ENCODE measurements at places on chromosomes 6 and 20. TPM values are rescaled to one million over a fixed set of nuclear protein-coding genes. Genes with fewer than 3 reads are reported as not detected.

PBOV1 gene
- not detected for total RNA-seq

RCAN2 gene
- total RNA-seq, result 69.6 TPM

- DNase-seq, result no peak
These were observed 76.0 kb downstream of the MKKS start for GRCh38 chr20:10357974-10358373.

TOX2 gene
- total RNA-seq, result 1.5 TPM

KIZ gene
- 26.1 TPM for total RNA-seq

DNA sequence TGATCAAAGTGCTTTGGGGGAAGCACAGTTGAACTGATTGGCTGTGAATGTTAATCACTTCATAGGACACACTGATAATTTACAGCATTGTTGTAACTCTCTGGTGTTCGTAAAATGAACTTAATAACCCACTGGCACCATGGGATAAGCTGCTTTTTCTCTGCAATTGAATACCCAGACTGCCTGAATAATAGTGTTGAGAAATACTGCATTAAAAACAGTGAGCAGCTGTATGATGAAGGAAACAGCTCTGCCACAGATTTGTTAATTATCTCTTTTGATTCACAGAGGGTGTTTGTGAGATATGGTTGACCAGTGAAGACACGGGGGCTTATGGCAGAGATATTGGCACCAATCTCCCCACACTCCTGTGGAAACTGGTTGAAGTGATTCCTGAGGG is 420.9 kb downstream of the CDKAL1 start:
- no peak for DNase-seq

- DNase-seq, result no peak
These were observed 83.7 kb upstream of the MPC1 start for GRCh38 chr6:166466178-166467122.

DNA sequence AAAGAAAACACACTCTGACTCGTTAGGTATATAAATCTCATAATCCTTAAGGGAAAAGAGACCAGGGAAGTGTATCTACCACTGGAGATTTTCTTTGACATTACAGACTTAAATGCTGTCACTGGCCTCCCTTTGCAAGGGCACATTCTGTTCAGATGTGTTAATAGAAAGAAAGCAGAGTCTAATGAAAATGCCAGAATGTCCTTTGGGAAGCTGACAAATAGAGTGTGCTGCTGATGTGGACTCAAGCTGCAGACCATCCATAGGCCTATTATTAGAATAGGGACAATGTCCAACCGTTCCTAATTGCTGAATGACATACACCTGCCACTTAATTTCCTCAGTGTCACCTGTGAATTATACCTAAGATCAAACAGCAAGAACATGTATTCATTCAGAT is 41.2 kb downstream of the SLC35D3 start:
- no peak for DNase-seq

ISM1 gene
- total RNA-seq, result 42.7 TPM

OR12D2 gene
- not detected for total RNA-seq

GRCh38 chr20:6265204-6265904 is 142.5 kb upstream of the FERMT1 start:
- DNase-seq, result no peak

GRCh38 chr20:5433352-5433751 is 116.6 kb upstream of the PROKR2 start:
- DNase-seq, result no peak

GRCh38 chr6:25007269-25007699 is 71.5 kb upstream of the RIPOR2 start:
- no peak for DNase-seq

- no peak for DNase-seq
These were observed 20.7 kb downstream of the TXLNB start for GRCh38 chr6:139271056-139271455.

DNA sequence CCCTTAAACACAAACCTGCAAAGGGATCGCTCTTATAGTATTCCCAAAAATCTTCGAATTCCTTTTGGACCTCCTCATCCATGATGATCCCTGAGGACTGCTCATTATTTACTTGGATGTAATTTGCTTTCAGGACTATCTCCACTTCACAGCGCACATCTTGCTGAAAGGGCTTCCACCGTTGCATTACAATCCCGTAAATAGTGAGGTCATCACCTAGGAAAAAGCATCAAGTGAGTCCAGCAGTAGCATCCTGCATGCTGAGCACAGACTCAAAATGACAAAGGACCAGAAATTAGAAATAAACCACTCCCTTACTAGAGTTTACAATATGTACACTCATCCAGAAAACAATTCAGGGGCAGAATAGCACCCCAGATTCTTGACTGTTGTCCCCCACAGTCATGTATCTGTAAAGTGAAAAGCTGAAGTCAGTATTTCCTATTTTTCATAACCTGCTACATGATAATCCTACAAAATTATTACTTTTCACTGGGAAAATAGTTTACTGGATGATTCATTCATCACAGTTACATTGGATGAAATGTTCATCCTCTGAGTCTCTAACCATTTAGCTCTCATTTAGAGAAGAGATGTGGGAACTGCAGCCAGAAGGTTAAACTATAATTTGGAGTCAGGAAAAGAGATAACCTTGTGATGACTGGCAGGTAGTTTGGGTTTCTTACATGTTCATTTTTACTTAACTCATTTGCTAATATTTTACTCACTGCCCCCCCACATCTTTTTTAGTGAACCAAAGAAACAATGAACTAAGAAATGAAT is 17.2 kb downstream of the MCM9 start:
- no peak for DNase-seq

DNA sequence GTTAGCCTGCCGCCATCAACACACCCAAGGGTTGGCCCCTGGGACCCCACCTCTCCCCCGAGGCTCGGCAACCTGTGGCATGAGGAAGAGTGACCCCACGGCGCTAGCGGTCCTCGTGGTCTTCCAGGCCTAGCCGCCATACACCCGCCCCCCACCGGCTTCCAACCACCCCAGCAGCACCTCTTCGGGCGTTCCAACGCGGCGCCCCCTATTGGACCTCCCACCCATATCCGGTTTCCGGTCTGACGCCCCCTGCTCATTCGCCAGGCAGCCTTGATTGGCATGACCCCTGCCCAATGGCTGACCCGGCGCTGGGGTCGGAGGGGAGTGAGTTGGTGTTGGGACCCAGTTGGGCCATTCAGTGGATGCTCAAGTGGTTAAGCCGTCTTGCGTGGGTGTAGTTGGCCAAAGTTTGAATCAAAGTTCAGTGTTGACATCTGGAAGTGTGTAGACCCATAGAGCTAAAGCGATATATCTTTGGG is at the start of gene GNAS-AS1:
TSS of gene GNAS-AS1 (minus strand) at position 210 of the 482 bp plus-strand sequence.
- DNase-seq, result peak; percentile 86

DNA sequence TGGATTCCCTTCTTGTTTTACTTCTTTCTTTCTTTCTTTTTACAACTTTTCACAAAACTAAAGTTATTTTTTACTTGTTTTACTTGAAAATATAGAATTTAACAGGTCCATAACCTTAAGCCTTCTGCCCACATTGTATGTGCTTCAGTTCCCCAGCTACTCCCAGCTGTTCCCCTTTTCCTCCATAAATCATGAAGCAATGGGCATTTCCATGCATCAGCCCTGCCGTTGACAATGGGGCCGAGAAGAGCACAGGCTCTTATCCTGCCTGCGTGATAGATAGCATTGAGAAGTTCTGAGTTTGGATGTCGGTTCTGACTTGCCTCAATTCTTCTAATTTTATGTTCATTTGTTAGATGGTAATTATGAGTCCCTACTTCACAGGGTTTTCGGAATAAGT is 583.8 kb downstream of the CDH26 start:
- DNase-seq, result no peak

DNA sequence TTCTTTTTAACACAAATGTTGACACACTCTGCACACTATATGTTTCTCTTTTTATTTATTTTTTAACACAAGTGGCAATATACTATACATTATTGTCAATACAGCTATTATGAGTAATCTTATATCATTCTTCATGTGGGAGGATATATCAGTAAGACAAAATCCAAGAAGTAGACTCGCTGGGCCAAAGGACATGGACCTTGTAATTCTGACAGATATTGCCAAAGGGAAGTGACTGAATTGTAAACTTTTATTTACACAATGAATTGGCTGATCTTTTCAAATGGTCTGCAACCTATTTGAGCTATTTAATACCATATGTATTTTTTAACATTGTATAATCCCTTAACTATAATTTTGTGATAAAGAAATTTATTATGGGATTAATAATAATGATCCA is 56.0 kb downstream of the CCDC170 start:
- no peak for DNase-seq

DNA sequence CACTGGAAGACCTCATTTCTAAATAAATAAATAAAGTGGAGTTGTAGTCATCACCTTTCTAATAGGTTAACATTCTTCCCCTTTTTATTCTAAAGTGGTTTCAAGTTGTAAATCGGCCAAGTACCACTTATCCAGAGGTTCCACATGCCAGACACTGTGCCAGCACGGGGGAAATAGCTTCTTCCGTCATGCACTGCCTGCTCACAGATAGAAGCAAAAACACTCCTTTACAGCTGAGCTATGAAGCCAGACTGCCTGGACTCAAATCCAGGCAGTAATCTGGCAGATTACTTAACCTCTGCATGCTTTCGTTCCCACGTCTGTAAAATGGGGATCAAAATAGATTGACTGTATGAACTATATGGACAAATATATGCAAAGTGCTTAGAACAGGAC is 17.2 kb upstream of the SCML4 start:
- DNase-seq, result no peak

- peak; percentile 89 for DNase-seq
These were observed 12.3 kb downstream of the HMGN4 start for GRCh38 chr6:26550250-26550993.

DNA sequence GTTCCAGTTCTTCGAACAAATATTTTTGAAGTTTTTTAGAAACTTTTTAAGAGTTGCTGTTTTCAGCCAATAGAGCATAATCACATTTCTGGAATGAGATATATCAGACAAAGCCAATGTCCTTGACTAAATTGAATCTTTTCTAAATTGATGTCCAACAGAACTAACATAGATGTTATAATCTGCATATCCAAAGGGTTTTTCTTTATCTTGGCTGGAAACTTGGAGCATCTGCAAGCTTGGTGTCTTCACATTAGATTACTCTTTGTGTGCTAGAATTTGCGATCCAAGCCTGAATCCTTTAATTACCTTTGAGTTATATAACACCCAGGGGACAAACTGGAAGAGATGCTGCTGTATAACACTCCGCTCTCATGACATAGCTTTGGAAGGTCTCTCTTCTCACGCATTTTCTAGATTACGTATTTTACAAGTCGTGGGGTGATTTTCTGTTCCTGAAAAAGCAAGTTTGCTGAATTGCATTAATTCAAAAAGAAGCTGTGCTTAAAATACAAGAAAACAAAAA is 64.4 kb upstream of the FUCA2 start:
- no peak for DNase-seq

DNA sequence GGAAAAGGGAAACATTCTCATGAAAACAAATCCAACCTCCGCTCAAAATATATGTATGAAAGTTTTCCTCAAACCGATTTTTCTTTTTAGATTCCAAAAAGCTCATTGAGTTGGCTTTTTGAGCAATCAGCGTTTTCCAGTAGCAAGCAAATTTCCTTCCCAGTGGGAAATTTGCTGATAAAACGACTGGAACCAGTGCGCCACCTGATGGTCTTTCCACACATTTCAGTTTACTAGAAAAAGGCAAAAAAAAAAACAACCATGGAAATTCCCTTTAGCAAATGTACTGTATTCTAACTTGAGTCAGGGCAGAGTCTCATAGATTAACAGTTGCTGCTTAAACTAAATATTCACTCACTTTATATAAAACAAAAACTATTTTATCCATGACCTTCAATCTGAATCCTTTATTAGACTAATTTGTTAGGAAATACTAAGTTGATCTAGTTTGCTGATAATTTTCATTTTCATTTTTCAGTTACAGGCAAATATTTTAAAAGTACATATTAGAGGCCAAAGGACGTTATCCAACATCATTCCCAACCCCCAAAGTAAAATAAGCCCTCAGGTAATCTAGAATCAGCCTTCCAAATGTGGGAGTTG is 271.5 kb downstream of the FOXA2 start:
- DNase-seq, result no peak

DNA sequence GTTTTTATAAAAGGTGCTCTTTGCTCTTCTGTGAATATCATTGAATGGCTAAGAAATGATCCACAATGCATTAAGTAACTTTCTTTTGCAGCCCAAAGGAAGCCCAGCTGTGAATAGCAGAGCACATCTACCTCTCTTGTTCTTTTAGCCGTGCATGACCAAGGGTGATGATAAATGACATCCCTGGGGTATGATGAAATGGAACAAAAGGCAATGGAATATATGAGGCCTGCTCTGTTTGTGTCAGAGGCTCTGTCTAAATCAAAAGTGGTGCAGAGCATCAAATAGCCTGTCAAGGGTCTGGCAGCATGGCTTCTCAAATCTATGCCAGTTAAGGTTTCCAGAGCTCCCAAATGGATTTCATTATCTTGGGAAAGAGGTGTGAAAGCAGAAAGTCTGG is 362.6 kb upstream of the RNF217 start:
- DNase-seq, result no peak

- DNase-seq, result no peak
These were observed 45.6 kb upstream of the BEND6 start for GRCh38 chr6:56909115-56909907.

NUP43 gene
- 24.8 TPM for total RNA-seq

TRIM15 gene
- not detected for total RNA-seq

DNA sequence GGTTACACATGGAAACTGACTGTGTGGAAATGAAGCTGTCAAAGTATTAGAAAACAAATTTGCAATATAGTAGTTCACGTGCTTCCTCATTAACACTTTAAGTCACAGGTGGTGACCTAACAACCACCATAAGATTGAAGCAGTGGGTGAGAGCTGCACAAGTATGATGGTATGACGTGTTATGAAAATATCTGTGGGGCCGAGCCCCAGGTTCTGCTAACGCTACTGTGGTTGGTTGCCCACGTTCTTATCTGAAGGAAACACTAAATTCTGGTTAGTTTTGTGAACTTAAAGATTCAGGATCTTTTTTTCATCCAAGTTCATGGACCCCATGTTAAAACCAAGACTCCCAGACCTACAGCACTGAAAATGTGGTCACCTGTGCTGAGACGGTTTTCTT is 243.0 kb upstream of the RIN2 start:
- no peak for DNase-seq

Measured in posterior vena cava (tissue), 2 donors.